SJSA1 (cell line): ENCODE measurements at places on chromosomes 4 and X. TPM values are rescaled to one million over a fixed set of nuclear protein-coding genes. Genes with fewer than 3 reads are reported as not detected.
A peak's percentile ranks its signal among the peaks of the same experiment; 100 is the strongest.

Gene CT45A7
- not detected in 2 replicates for total RNA-seq

Gene GYPA
- not detected in 2 replicates for total RNA-seq

DNA sequence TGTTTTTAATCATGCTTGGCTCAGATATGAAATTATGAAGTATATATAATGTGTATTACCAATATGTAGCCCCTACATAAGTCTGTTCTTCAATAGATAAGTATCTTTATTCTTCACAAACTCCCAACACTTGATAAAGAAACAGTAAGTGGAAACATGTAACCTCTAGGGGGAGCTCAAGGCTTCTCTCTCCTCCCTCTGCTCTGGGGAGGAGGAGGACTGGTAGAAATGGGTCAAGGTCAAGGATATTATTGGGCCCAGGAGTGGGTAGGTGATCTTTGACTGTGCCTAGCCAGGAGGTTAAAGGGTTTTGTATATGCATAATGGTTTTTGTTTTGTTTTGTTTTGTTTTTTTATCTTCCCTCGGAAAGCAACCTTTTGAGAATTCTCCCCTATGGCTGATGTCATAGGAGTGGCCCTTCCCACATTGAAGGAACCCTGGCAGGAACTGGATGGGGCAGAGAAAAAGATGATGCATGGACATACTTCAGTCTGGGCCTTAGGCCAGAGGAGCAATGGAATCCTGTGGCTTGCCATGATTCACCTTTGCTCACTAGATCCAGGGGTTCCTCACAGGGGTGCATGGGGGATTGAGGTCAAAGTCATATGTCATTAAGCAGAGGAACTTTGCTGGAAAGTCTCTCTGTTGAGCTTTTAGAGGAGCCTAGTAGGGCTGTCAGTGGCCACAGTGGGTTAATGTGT, 460.3 kb downstream of the MID1IP1 start:
- no peaks in the 10 kb centered on the region for H3K36me3 ChIP-seq
- no peak overlapping the region for H3K27ac ChIP-seq
- H3K4me1 ChIP-seq: peaks cover 7% of the 10 kb centered on the region; the same call in 1 of the 2 replicates

- DNase-seq: no peak
- H3K4me3 ChIP-seq: no peak overlapping the region
- no peak overlapping the region for H3K27ac ChIP-seq
These were observed 21.3 kb downstream of the SHROOM2 start for GRCh38 chrX:9807355-9808182.

DNA sequence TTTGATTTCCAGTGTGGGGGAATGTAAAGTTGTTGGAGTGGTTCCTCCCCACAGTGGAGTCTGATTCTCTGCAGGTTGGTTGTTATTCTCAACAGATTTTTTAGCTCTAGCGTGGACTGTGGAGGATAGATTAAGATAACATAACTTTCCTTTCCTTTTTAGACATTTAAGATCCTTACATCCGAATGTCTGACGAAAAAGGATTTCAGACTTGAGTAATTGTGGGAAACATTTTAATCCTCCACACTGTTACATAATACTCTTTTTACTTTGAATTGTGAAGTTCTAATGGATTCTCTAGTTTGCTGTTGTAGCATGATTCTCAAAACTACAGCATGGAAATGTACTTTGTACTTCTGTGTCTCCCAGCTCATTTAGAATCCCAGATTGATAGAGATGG, 107.8 kb downstream of the ARHGAP10 start:
- H3K27me3 ChIP-seq: no peaks in the 10 kb centered on the region
- H3K27ac ChIP-seq: no peak overlapping the region
- H3K4me1 ChIP-seq: no peaks in the 10 kb centered on the region
- H3K36me3 ChIP-seq: peaks cover 6% of the 10 kb centered on the region

DNA sequence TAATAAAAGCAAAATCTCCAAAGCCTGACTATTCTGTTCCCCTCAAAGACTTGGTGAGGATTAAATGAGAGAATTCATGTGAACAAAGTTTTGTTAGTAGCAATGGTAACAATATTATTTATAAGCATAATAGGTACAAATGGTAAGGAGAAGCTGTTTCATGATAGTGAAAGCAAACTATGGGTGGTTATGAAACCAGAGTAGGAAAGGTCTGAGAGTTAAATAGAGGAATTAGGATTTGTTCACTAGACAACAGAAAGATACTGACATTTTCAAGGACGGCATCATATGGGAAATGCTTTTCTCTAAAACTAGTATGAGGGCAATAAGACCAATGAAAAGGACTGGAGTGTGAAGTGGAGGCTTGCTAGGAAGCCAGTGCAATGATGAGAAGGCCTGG, 128.6 kb upstream of the FTHL17 start:
- no peaks in the 10 kb centered on the region for H3K36me3 ChIP-seq
- no peak overlapping the region for H3K4me3 ChIP-seq
- no peaks in the 10 kb centered on the region for H3K4me1 ChIP-seq
- H3K27ac ChIP-seq: no peak overlapping the region
- DNase-seq: no peak
- H3K27me3 ChIP-seq: no peaks in the 10 kb centered on the region

GRCh38 chr4:4456816-4457578, 70.1 kb downstream of the NSG1 start:
- no peaks in the 10 kb centered on the region for H3K27me3 ChIP-seq
- H3K27ac ChIP-seq: peak overlapping the region; percentile 21; the same call in 1 of the 2 replicates
- no peak overlapping the region for H3K4me3 ChIP-seq
- peaks cover 45% of the 10 kb centered on the region for H3K36me3 ChIP-seq
- H3K4me1 ChIP-seq: peaks cover 22% of the 10 kb centered on the region

GRCh38 chrX:1609762-1610161, 5.1 kb upstream of the ASMT start:
- no peak overlapping the region for H3K27ac ChIP-seq
- no peaks in the 10 kb centered on the region for H3K36me3 ChIP-seq
- no peaks in the 10 kb centered on the region for H3K27me3 ChIP-seq
- no peak overlapping the region for H3K4me3 ChIP-seq
- no peak for DNase-seq
- no peaks in the 10 kb centered on the region for H3K4me1 ChIP-seq

- DNase-seq: no peak
- no peaks in the 10 kb centered on the region for H3K36me3 ChIP-seq
- H3K27me3 ChIP-seq: no peaks in the 10 kb centered on the region
- H3K4me1 ChIP-seq: peaks cover 10% of the 10 kb centered on the region
- H3K4me3 ChIP-seq: peak overlapping the region; percentile 56
- H3K27ac ChIP-seq: peak overlapping the region; percentile 97
These were observed 24.2 kb downstream of the FAM156A start for GRCh38 chrX:52933976-52934703.

DNA sequence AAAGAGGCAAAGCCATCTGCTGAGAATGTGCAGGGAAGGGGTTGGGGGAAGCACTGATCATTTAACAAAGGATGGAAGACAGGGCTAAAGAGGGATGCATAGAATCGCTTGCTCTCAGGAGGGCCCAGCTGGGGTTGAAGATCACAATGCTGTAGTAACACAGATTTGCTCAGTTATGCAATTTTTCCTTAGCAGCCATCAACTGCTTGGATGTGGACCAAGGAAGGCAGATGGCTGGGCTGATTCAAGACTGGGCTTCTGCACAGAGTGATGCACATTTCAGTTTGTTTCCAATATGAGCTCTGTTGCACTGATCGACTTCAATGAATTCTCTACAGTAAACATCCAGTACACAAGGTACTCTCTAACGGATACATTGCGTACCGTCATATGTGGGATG, 127.8 kb upstream of the TBL1X start:
- H3K27me3 ChIP-seq: no peaks in the 10 kb centered on the region
- H3K36me3 ChIP-seq: no peaks in the 10 kb centered on the region
- H3K4me1 ChIP-seq: peaks cover 26% of the 10 kb centered on the region
- no peak for DNase-seq

DNA sequence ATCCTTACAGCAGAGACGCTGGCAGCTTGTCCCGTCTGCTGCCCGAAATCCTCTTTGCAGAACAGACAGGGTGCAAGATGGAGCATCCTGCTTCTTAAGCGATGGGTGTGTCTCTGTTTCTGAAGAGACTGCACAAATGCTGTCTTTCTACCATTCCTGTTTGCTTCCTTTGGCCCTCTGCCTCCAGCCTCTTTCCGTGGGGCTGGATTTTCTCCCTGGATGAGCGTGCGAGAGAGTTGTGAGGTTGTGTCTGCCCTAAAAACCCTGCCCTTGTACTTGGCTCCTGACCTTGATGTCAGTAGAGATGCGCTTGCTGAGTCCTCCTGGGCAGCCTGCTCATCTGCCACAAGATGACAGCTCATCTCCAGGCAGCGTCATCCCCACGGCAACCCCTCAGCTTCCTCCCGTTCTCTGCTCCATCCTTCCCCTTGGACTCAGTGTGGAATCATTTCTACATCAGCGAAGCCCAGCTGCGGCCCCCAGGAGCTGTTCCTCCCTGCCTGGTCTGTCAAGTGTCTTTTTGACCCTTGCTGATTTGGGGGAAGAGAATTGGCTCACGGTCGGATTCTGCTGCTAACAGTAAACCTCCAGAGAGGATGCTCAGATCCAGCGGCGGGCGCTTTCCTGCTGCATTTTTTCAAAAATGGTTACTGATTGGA, 246.2 kb downstream of the ASMT start:
- DNase-seq: no peak
- H3K27me3 ChIP-seq: no peaks in the 10 kb centered on the region
- H3K36me3 ChIP-seq: no peaks in the 10 kb centered on the region
- no peaks in the 10 kb centered on the region for H3K4me1 ChIP-seq
